T-helper 17 cell (primary cell): ENCODE measurements at places on chromosomes 1 and 21.

DNA sequence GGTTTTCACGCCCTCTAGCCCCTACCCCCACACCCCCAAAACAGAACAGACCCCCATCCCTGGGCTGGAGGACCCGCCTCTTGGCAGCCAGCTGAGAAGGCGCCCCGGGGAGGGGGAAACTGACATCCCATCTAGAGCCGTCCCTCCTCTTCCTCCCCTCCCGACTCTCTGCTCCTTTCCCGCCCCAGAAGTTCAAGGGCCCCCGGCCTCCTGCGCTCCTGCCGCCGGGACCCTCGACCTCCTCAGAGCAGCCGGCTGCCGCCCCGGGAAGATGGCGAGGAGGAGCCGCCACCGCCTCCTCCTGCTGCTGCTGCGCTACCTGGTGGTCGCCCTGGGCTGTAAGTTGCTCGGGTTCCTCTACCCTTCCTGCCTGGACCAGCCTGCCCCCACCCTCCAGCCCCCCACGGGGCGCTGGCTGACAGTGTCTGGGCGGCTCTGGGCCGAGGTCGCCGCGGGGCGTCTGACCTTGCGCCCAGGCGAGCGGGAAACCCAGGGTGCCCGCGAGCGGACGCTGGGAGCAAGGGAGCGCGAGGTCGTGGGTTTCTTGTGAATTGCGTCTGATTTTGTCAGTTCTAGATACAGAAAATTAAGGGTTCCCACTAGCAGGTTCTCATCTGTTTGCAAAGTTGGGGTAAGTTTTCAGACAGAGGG lies 618 bp downstream of the JAM2 start:
- DNase-seq, result peak; percentile 31

DNA sequence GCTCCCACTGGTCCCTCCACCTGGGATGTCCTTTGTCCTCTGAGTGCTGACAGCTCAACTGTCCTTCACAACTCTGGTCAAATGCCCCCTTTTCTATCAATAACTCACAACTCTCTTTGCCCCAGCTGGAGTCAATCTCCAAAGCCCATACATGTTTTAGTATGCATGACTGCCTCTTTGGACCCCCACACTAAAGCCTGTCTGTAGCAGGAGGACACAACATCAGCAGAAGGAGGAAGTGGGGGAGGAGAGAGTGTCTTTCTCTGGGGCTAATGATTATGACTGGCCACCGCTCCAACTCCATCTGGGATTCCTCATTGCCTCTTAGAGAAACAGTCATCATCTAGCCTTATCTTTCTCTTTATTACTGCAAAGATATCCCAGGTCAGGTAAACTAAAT lies 186.6 kb upstream of the FGGY start:
- no peak for DNase-seq

GRCh38 chr1:225778337-225778669 lies 677 bp downstream of the SRP9 start:
- no peak for DNase-seq

DNA sequence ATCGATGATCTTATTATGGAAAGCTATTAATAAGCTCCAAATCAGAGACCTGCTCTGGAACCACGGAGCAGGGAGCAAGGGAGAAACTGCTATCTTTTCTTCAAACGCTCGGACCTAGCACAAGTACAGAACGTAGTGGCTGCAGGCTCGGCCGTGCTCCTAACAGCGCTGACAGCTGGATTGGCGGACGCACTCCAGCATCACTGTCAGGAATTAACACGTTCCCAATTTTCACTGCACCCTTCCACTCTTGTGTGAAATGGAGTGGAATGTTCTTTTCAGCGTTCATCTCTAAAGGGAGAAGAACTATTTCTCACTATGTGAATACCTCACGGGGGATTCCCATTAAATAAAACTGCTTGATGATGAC lies 106.9 kb downstream of the ZNF281 start:
- no peak for DNase-seq

DNA sequence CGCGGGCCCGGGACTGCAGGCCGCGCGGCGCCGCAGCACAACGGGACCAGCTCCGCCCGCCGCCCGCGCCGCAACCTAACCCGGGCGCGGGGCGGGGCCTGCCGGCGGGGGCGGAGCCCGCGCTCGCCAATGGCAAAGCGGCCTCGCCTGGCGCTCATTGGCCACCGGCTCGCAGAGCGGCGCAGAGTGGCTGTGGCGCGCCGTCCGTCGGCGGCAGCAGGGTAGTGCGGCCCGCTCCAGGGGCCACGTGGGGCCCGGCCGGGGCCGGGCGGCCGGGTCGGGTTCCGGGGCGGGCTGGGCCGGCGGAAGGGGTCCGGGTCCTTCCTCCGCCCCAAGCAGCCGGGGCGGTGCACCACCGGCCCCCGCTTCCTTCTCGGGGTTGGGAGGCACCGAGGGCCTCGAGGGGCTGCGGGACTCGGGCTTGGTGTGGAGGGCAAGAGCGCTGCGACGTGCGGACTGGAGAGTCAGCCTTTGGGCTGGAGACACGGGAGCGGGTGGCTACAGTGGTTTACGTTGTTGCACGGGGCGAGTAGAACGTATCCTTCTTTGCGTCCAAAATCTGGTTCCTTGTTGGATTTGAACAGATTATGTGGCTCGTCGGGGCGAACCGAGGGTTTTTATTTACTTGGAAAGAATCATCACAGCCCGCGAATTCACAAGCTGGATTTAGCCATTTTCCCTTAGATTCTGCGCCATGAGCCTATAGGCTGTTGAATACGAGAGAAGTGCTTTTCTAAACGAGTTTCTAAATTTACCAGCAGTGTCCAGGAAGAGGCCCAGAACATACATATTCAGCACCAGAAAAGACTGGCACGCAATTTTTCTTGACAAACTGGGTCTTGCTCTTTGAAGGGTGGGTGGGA lies at the start of gene SRM:
TSS of gene SRM (minus strand) at position 51 of the 863 bp plus-strand sequence. CDS start 75 bp downstream, outside the sequence.
- peak; percentile 91 for DNase-seq

DNA sequence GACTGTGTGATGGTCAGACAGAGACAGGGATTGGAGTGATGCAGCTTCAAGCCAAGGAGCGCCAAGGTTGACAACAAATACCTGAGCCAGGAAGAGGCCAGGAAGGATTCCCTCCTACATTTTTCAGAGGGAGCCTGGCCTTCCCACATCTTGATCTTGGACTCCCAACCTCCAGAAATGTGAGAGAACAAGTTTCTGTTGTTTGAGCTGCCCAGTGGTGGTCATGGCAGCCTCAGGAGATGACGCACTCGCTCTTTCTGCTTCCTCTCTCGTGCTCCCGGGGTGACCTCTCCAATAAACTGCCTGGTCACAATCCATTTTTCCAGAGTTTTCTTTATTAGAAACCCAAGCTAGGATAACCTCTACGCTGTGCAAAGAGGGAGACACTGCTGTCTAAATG lies 16.6 kb upstream of the IGSF5 start:
- no peak for DNase-seq

GRCh38 chr1:47893412-47893811 lies 103.8 kb downstream of the TRABD2B start:
- no peak for DNase-seq

GRCh38 chr21:18460979-18461378 lies 57.4 kb upstream of the TMPRSS15 start:
- no peak for DNase-seq

DNA sequence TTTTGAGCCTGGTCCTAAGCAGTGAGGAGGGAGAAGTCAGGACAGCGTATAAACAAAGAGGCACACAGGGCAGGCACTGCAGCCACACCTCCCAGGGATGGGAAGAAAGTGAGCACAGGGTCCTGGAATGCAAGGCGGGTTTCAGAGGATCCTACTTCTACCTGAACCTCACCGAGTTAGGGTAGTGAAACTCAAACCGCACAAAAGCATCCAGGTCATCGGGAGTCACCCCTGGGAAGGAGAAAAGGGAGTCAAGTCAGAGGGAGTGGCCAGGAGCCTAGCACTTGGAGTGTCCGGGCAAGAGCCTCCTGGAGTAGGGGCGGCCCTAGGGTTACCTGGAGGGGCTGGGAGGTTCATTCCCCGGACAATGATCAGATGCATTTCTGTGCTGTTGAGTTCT lies 10.6 kb downstream of the CC2D1B start:
- DNase-seq, result no peak

DNA sequence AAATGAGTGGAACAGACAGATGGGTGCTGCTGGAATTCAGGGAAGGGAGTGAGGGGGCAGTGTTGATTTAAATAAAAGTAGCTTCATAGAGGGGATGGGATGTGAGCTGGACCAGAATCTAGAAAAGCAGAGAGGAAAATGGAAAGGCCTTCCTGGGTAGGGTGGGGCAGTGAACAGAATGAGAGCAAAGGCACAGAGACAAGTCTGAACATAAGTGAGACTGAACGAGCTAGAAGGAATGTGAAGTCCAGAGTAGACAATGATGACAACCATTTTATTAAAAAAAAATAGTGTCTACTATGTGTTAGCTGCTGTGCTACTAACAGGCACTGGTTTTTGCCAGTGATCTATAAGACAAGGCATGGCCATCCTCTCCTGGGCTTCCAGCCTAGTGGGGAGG lies 36.0 kb downstream of the ELK4 start:
- no peak for DNase-seq

GRCh38 chr1:95013950-95014574 lies 58.7 kb downstream of the ALG14 start:
- DNase-seq, result no peak
